ENCODE measurements at places on chromosomes 5 and 9. TPM values are rescaled to one million over a fixed set of nuclear protein-coding genes. Genes with fewer than 3 reads are reported as not detected.

Gene MLANA
- not detected for total RNA-seq

Gene ZNG1A
- total RNA-seq = 50.2 TPM

Gene PHF24
- total RNA-seq = 0.23 TPM

Gene PCA3
- not detected for total RNA-seq

Gene HCN1
- not detected for total RNA-seq

Gene ZNF483
- 1.5 TPM for total RNA-seq

Gene CDH6
- total RNA-seq = not detected

Gene ADAMTS16
- total RNA-seq = not detected

Gene ZNF622
- 47.5 TPM for total RNA-seq

Gene GPR151
- not detected for total RNA-seq

Gene CTSV
- 0.20 TPM for total RNA-seq

GRCh38 chr9:92266486-92266885 lies 27.0 kb downstream of the IARS1 start:
- DNase-seq = no peak

GRCh38 chr5:1523793-1524480 lies at the start of gene LPCAT1:
LPCAT1 (minus strand) TSS chr5:1523960; CDS start chr5:1523844, 116 bp downstream.
- DNase-seq = peak; percentile 86

GRCh38 chr9:32968101-32969011 lies 33.1 kb downstream of the APTX start:
- peak; percentile 12 for DNase-seq

- DNase-seq = no peak
Observed at GRCh38 chr9:127193483-127193882, 71.0 kb upstream of the ANGPTL2 start.

GRCh38 chr9:19782005-19782404 lies 6.8 kb downstream of the SLC24A2 start:
- DNase-seq = no peak

- DNase-seq = no peak
Observed at GRCh38 chr9:137607141-137607857, 1.8 kb downstream of the ARRDC1 start.

GRCh38 chr9:109422641-109423040 lies 75.5 kb downstream of the PTPN3 start:
- DNase-seq = no peak

- DNase-seq = no peak
Observed at GRCh38 chr5:84273517-84273883, 111.2 kb downstream of the EDIL3 start.

GRCh38 chr9:83754383-83754977 lies 46.7 kb upstream of the UBQLN1 start:
- DNase-seq = no peak

- no peak for DNase-seq
Observed at GRCh38 chr9:131754846-131755245, 15.0 kb upstream of the RAPGEF1 start.

DNA sequence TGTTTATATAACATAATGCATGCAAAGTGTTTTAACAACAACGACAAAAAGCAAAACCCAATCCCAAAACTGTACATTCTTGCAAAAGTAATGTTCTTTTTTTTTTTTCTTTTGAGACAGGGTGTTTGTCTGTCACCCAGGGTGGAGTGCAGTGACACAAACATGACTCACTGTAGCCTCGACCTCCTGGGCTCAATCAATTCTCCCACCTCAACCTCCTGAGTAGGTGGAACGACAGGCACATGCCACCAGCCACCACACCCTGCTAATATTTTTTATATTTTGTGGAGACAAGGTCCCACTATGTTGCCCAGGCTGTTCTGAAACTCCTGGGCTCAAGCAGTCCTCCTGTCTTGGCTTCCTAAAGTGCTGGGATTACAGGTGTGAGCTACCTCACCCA lies 13.6 kb upstream of the HAVCR1 start:
- peak; percentile 41 for DNase-seq

DNA sequence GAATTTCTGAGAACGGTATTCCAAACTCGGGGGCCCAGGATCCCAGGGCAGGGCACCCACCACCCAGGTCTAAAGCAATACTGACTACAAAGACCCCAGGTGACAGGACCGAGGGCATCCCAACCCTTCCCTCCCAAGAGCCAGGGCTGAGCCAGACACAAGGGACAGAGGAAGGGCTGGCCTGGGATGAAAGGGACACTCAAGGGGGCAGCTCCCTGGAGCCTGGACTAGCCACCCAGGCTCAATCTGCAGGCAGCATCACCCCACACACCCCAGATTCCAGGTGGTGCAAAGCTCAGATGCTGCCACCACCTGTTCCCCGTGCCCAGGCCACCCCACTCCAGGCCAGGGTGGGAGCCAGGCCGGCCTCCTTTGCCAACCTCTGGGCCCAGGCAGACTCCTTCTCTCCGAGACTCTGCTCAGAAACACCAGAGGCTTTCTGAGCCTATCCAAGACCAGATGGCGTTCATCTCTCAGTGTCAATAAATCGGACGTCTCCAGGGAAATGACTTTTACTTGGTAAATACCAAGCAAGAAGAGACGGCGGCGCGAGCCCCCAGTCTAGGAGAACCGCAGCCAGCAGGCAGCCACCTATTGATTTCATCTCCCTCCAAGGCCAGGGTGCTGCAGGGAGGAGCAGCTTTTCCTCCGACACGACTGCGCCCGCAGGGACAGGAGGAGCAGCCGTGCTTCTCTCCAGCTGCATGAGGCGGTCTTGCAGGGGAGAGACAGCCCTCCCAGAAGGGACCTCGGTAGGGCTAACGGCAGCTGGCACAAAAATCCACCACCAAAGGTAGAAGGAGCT lies 94.1 kb upstream of the ADAMTS2 start:
- no peak for DNase-seq

DNA sequence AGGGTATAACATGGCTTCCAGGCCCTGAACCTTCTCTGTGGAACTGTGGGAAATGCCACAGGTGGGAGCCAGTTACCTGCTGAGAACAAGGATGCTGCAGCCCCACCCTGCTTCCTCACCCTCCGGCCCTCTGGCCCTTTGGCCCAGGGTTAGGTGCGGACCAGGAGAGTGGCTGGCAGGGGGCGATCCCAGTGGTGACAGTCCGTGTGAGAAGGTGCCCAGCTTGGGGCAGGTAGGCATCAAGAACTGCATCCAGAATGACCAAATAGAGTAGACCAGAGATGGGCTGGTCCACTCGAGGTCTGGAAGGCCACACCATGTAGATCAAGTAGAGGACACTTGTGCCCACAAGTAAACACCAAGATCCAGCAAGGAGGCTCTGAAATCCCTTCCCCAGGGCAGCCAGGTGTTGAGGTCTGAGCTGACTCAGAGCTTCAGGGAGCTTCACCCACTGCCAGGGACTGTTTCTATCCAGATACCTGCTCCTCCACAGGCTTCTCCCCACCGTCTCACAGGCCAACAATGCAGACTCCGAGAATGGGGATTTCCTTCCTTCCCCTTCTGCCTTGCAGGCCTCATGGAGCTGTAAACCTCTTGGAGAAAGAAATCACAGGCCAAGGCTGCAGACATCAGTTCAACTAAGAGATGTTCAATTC lies 61.4 kb upstream of the ZSWIM6 start:
- DNase-seq = no peak

DNA sequence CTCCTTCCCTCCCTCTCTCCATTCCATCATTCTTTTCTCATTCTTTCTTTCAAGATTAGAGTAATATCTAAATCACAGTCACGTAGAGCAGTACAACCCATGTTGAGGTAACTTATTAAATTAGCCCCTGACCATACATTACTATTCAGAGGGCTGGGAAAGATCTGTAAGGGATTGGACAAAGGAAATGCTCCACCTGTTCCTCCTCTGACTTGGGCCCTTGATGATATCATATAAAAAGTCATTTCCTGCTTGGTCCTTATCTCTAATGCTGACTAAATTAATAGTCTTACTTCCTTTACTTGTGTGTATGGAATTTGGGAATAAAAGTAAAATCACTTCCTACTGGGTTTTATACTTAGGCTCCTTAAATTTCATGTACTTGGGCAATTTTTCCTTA lies 40.8 kb downstream of the SNX18 start:
- no peak for DNase-seq

DNA sequence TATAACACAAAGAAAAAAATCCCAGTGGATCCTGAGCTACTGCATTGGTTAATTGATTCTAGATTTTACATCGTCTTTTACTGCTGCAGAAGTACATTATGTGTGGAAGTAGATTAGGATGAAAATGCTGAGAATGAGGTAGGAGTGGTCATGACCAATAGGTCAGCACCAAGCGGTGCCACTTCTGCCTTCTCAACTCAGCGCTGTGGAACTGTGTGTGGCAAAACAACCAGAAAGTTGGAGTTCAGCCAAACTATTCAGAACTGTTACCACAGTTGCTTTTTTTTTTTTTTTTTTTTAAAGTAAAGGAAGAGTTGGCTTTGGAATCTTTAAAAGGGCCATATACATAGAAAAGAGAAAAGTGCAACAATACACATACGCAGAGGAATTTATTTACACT lies 24.2 kb downstream of the POU5F2 start:
- no peak for DNase-seq

DNA sequence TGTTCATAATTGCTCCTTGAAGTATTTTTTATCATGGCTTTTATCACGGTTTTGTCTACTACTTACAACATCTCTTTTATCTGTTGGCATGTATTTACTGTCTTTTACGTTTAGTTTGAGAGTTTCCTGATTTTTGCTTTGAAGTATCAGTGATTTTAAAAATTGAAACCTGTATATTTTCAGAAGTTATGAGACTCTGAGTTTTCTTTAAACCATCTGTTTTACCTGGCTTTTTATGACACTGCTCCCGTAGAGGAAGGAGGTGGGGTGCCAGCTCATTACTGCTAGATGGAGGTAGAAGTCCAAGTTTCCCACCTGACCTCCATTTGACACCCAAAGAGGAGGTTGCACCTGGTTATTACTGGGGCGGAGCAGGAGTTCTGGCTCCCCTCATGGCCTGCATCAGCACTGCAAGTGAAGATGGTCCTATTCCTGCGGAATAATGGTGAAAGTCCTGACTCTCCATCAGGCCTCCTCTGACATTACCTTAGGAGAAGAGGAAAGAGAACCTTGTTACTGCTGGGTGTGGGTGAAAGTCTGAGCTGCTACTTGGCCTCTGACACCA lies 10.0 kb upstream of the ZNF131 start:
- DNase-seq = peak; percentile 23

- no peak for DNase-seq
Observed at GRCh38 chr5:17720071-17720470, 85.8 kb downstream of the TAF11L14 start.

DNA sequence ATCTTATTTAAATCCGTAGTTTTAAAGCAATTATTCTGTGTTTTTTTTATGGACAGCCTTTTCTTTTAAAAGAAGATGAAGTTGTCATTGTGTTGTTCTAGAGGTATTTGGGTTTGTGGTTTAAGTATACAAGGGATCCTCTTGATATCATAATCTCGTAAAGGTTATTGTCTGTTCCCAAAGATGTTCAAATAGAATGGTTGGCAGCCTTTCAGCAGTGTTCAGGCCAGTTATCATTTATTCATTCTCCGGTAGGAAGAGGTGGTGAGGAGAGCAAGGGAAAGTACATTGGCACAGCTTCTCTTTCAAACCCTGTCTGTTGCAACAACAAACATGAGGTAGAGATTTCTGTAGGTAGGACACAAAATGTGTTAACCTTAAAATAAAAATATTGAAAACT lies 147.0 kb downstream of the FOCAD start:
- DNase-seq = no peak

GRCh38 chr5:65876970-65877369 lies 49.4 kb upstream of the ERBIN start:
- DNase-seq = no peak

GRCh38 chr5:135452321-135453030 lies at the start of gene TIFAB:
TIFAB (minus strand) TSS chr5:135452351; CDS start chr5:135449939, 2,412 bp downstream.
- DNase-seq = no peak

DNA sequence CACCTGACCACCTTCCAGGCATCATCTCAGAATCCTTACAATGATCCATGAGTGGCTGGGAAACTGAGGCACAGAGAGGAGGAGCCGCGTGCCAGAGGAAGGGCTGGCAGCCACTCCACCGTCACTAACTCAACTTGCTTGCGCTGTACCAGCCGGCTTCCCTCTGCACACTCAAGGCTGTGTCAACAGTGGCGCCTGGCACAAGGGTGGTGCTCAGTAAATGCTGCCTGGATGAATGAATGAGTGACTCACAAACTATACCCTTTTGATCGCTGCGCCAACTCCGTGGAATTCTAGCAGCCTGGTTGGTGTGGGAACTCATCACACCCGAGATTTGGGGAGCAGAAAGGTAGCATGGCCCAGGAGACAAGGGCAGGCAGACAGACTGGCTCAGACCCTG lies 21.9 kb downstream of the PRRX2 start:
- DNase-seq = no peak

GRCh38 chr5:19175776-19176570 lies 812.0 kb downstream of the CDH18 start:
- no peak for DNase-seq

Data from activated naive CD8-positive, alpha-beta T cell treated with anti-CD3 and anti-CD28 coated beads for 36 hours (primary cell).